Choroid plexus epithelial cell (primary cell): ENCODE measurements at places on chromosomes 3 and 15.

- DNase-seq: peak; percentile 9
Observed at GRCh38 chr3:76888856-76889255, 151.0 kb upstream of the ROBO2 start.

GRCh38 chr3:107676469-107677309, 153.9 kb downstream of the BBX start:
- DNase-seq: peak; percentile 64

DNA sequence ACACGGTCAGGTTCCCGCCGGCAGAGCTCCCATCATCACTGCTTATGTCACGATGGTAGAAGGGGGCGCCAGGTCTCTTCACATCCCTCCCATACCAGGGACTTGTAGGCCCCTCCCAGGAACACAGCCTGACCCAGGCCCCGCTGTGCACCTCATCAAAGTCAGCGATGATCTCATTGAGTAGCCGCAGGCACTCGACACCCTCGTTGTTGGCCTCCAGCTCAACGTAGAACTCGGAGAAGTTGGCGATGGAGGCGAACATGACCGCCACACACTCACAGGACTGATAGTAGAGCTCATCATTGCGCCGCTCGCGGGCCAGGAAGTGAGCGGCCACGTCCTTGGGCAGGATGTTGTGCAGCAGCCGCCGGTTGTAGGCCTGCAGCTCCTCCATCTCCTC, 89.2 kb downstream of the SEC22A start:
- DNase-seq: no peak

DNA sequence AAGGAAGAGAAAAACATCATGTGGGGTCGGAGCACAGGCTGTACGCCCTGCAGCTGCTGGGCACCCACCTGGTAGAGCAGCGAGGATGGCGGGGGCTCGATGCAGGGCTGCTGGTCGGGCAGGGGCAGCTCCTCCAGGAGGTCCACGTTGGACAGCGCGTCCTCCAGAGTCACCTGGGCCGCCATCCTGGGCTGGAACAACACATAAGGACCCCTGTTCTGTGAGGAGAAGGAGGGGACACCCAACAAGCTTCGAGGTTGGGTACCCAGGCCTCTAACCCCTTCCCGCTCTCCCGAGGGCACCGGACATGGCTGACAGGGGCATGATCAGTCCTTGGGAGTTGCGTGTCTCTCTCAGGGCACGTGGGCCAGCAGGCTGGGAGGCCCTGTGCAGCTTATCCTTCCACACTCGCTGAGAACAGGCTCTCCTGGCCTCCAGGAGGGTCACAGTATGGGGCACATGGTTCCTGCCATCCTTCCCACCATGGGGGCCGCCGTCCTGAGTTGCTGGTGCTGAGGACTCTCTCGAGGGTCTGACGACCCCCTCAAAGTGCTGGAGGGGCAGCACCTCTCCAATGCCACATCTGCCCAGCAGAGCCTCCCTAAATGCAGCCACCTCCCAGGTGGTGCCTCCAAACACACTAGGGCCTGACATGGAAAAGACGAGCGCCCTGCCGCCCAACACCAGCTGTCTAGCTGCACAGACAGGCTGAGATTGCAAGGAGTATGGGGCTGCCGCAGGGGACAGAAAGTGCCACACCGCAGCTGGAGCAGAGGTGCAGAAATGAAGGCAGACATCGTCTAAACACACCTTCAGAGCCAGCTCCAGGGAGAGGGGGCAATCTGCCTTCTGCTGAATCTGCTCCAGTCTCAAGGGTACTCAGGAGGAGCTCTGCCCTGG, 32.8 kb downstream of the CYFIP1 start:
- DNase-seq: no peak
